ENCODE measurements at places on chromosomes 1 and 21. TPM values are rescaled to one million over a fixed set of nuclear protein-coding genes. Genes with fewer than 3 reads are reported as not detected.

The SPRR3 gene
- not detected for total RNA-seq

The SLC1A7 gene
- not detected for total RNA-seq

The AJAP1 gene
- under 0.01 TPM for total RNA-seq

DNA sequence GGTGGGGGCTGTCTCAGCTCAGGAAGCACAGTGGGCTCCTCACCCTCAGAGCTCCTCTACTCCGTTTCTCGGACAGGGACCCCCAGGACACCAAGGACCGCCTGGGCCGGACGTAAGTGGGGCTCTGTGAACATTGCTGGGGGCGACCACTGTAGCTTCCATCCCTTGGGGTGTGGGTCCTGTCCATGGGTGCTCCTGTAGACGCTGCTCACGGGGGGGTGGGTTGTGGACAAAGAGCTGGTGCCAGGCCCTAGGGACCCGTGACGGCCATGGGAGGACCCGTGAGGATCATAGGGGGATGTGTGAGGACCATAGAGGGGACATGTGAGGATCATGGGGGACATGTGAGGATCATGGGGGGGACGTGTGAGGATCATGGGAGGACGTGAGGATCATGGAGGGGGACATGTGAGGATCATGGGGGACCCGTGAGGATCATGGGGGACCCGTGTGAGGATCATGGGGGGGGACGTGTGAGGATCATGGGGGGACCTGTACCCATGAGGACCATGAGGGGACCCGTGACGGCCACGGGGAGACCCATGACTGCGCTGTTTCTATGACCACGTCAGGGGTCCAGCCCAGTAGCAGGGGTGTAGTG is 18.1 kb downstream of the COL6A1 start:
- no peak for DNase-seq

DNA sequence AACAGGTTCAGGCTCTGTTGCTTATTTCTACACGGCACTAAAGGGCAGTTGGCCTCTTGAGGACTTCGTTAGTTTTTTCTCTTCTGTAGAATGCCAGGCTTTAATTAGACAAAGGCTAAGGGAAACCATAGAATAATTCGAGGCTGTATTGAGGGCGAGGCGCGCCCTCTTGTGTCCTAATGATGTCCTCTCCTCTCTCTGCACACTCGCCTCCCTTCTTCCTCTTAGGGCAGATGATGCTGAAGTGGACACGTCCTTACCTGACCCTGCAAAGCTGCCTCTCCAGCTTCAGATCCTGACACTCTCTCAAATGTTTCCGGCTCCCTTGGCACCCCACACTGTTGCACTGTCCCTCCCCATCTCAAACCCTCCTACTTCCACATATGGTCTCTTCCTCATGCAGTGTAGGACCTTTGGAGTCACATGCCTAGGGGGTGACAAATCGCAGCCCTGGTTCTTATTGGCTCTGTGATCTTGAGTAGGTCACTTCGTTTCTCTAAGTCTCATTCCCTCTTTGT is 1.9 kb upstream of the ZSCAN20 start:
- DNase-seq = peak; percentile 88

- DNase-seq = no peak
These were observed 517.5 kb downstream of the ADGRL2 start for GRCh38 chr1:82318265-82318664.
